Right lung (tissue), 10 donors: ENCODE measurements at places on chromosomes 7 and 10. TPM values are rescaled to one million over a fixed set of nuclear protein-coding genes. Genes with fewer than 3 reads are reported as not detected.

CAV1 gene
- polyA plus RNA-seq: 305 TPM

MARVELD1 gene
- 64.3 TPM for polyA plus RNA-seq

CDK14 gene
- polyA plus RNA-seq: 19.3 TPM

PLXNA4 gene
- polyA plus RNA-seq: 1.6 TPM

TRPV6 gene
- polyA plus RNA-seq: 7.3 TPM

NKX6-2 gene
- 6.8 TPM for polyA plus RNA-seq

DPP6 gene
- polyA plus RNA-seq: 0.29 TPM
